ENCODE measurements at places on chromosomes 7 and 10. TPM values are rescaled to one million over a fixed set of nuclear protein-coding genes. Genes with fewer than 3 reads are reported as not detected.

Gene CALHM1
- not detected for total RNA-seq

Gene TAF3
- 8.0 TPM for total RNA-seq

Gene HOXA6
- total RNA-seq, result 2.1 TPM

Gene ZNF853
- total RNA-seq, result 2.9 TPM

Gene UTF1
- total RNA-seq, result 0.16 TPM

Gene XRCC2
- 5.7 TPM for total RNA-seq

Gene PDE1C
- total RNA-seq, result 3.7 TPM

Gene DOCK1
- total RNA-seq, result 23.4 TPM
